A549 treated with dexamethasone at 1 μM for 4 hours (cell line): ENCODE measurements at places on chromosomes 1 and 21. TPM values are rescaled to one million over a fixed set of nuclear protein-coding genes. Genes with fewer than 3 reads are reported as not detected.

CHI3L1 gene
- 0.11 to 0.24 TPM in 2 of 5 replicates, not detected in the others for total RNA-seq

EEIG2 gene
- 4.2 to 6.7 TPM (median 5.9 TPM) in 5 replicates for total RNA-seq

OR10Z1 gene
- total RNA-seq = not detected in 5 replicates

KIF14 gene
- 7.8 to 12.8 TPM (median 11.5 TPM) in 5 replicates for total RNA-seq

ADGRL4 gene
- total RNA-seq = not detected in 5 replicates

POMGNT1 gene
- total RNA-seq = 36.0 to 48.3 TPM (median 46.7 TPM) in 5 replicates

PERM1 gene
- total RNA-seq = 0.06 to 0.17 TPM (median 0.15 TPM) in 4 of 5 replicates, not detected in the other

UMODL1 gene
- total RNA-seq = not detected in 5 replicates

UBXN10 gene
- total RNA-seq = 0.01 to 0.02 TPM in 2 of 5 replicates, not detected in the others

LPAR3 gene
- 0.33 to 0.51 TPM (median 0.39 TPM) in 5 replicates for total RNA-seq

AMY1B gene
- total RNA-seq = not detected in 5 replicates

TDRD5 gene
- total RNA-seq = 0.04 to 0.07 TPM (median 0.05 TPM) in 4 of 5 replicates, not detected in the other

LINGO4 gene
- total RNA-seq = not detected in 5 replicates

RGS13 gene
- not detected in 5 replicates for total RNA-seq

TMCO4 gene
- total RNA-seq = 5.9 to 7.4 TPM (median 7.0 TPM) in 5 replicates
